Bronchial epithelial cell (primary cell): ENCODE measurements at places on chromosomes 12 and 14.
A peak's percentile ranks its signal among the peaks of the same experiment; 100 is the strongest.

GRCh38 chr14:99715266-99716000 is 31.3 kb downstream of the CYP46A1 start:
- DNase-seq: no peak

DNA sequence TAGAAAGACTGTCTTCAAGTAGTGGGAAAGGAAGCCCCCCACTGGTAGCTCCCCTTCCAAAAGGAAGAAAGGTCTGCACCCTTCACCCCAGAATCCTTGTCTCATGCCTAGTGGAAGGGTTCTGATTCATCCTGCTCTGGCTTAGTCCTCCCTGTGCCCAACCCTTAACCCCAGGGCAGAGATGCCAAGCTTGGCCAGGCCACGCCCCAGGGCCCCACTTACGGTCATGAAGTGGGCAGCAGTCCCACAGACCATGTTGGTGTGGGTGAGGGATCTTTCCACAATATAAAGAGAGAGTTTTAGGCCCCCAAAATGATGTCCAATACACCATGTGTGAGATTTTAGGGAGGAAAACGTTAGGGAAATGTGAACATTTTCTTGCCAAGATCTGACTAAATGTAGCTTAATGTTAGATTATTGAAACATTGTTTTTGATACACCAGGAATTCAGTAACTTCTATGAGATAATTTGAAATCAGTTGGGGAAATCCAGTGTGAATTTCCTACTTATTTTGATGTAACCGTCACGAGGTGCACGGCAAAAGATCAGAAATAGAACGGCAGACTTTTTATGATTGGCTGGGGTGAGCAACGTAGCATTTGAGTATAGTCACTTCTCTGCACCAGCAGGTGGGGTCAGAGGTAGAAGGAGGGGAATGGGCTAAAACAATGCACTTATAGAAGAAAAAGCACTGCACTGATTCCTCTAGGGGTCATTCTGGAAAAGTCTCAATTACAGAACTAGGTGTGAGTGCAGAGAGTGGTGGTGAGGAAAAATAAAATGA is 8.2 kb upstream of the SSPN start:
- no peak for DNase-seq

GRCh38 chr12:1794440-1795090 is 25.8 kb upstream of the LRTM2 start:
- DNase-seq: no peak

GRCh38 chr14:20428010-20428365 is 8.0 kb downstream of the KLHL33 start:
- DNase-seq: no peak

GRCh38 chr12:83527810-83528209 is 841.1 kb downstream of the TMTC2 start:
- no peak for DNase-seq

- peak; percentile 99 for DNase-seq
These were observed 32.7 kb upstream of the FBLN5 start for GRCh38 chr14:91980157-91980556.

DNA sequence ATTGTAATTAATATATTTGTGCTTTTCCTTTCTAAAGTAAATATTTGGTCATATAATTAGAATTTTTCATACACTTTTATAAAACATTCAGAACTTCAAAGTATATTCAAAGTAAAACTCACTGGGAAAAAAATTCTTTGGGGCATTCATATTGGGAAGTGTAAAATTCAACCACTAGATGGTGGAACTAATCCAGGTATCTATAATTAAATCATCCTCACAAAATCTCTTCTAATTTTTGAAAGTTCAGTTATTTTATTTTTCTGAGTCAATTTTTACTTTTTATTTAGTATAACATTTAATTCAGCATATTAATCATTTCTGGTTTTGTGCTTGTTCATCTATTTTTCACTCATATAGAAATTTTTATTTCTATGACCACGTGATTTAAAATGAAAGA is 81.0 kb downstream of the NTS start:
- DNase-seq: peak; percentile 9

DNA sequence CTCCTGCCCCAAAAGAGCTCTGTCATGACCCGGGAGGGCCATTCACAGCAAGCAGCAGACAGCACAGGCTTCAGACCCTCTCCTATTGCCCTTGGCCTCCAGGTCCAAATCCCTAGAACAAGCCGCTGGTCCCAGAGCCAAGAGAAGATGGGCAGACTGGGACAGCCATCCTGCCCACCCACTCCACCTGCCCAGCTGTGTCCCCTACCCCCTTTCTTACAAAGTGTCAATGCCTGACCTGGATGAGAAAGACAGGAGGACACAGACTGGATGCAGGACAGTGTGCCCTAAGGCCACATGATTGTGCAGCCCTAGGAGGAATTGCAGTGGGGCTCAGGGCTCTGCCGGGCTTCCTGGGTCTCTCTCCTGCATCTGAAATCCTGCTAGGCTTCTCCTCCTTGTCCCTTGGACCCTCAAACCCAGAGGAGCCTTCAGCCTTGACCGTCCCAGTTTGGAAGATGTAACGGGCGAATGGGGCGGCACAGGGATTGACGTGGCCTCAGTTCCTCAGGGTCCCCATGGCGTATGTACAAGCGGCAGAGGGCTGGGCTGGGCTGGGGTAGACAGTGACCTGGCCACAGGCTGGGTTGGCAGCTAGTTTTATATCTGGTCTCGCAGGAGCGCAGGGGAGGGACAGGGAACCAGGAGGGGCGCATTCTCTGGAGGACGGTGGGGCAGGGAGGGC is 27.1 kb upstream of the BCDIN3D start:
- DNase-seq: no peak

- no peak for DNase-seq
These were observed 393.8 kb downstream of the NPAS3 start for GRCh38 chr14:33332497-33332896.

- DNase-seq: no peak
These were observed 106.4 kb downstream of the EFCAB11 start for GRCh38 chr14:89848165-89848564.

DNA sequence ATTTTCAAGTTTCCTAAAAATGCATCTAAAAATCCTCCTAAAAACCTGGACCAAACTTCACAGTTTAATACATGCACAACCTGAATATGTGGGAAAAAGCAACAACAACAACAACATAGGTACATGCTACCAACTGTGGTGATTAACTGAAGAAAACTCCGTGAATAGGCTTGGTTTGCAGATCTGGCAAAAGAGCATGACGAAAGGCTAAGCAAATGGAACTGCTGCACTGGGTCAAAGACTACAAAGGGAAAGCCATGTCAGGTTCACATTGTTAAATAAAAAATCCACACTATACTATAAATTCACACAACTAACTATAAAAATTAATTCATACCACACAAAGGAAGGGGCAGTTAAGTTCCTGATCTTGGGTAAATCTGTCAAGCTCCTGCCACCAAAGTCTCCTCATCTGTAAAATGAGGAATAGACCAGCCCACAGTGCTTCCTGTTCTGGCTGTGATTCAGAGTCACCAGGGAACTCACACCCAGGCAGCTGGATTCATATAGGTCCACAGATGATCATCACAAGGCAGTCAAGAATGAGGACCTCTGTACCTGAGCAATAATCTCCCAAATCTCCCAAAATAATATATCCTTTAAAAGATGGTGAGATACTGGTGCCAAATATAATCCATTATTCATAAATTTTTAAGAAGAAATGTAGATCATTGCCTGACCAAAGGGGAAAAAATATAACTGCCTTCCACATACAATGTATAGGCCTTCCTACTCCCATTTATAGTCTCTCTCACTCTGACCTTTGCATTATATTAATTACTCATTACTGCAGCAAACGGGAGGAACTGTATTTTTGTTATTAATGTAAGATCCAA is 7.0 kb downstream of the CORO1C start:
- peak; percentile 82 for DNase-seq

DNA sequence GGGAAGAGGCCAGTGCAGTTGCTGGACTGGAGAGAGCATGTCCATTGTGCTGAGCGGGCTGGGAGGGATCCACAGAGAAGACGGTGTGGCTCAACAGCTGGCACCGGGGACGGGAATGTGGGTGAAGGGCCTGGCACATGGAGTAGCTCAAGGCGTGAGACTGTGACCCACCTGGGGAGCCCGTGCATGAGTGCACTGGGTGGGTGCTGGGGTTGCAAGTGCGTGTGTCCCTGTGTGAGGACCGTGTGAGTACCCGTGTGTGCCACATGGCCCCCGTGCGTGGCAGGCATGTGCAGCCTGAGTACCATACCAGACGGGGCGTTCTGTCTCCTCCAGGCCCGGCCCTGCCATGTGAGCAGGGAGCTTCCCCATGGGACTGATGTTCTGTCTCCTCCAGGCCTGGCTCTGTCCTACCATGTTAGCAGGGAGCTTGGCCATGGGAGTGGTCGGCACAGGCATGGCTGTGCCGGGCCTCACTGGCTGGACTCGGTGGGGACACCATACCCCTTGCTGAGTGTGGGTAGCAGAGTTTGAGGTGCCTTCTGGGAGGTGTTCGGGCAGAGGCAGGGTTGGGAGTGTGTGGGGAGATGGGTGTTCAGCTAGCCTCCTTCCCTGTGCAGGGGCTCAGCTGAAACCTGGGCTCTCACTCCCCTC is 234.4 kb downstream of the TMEM121 start:
- no peak for DNase-seq

GRCh38 chr14:29075761-29076160 is 309.2 kb downstream of the FOXG1 start:
- no peak for DNase-seq

- DNase-seq: no peak
These were observed 48.6 kb upstream of the PLEKHA5 start for GRCh38 chr12:19080918-19081317.

GRCh38 chr12:13304924-13305323 is 108.4 kb downstream of the EMP1 start:
- DNase-seq: no peak

- no peak for DNase-seq
These were observed 7.3 kb upstream of the MGP start for GRCh38 chr12:14892726-14893505.

DNA sequence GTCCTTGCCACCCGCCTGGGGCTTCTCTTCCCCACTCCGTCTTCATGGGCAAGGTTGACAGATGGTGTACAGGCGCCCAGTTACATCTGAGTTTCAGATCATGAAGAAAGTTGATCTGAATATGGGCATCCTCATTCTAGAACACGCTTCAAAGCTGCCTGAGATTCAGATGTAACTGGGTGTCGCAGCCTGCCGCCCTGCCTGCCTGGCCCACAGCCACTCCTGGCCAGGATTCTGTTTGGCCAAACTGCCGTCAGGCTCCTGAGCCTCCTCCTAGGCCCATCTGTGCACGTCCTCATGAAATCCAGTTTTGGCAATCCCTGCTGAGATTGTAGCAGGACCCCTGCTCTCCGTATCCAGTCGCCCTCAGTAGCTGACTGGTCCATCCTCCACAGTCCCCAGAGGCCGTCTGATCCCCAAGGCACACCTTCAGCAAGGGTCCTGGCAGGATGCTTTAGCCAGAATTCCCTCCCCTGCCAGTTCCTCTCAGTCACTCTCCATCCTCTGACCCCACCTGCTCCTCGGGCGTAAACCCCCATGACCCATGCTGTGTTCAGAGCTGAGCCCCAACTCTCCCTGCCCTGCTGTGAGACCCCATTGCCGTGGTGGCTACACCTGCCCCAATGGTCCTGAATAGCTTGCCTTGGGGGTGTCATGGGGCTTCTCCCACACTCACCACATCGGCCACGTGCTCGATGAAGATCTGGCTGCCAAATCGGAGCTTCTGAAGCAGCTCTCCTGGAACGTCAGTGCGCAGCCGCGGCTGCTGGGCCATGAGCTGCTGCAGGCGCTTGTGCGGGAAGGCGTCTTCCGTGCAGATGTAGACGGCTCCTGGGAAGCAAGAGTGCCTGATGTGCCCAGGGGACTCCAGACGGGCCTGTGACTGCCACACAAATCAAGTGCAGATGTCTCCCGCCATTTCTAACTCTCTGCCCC is 12.5 kb downstream of the XRCC3 start:
- DNase-seq: no peak

DNA sequence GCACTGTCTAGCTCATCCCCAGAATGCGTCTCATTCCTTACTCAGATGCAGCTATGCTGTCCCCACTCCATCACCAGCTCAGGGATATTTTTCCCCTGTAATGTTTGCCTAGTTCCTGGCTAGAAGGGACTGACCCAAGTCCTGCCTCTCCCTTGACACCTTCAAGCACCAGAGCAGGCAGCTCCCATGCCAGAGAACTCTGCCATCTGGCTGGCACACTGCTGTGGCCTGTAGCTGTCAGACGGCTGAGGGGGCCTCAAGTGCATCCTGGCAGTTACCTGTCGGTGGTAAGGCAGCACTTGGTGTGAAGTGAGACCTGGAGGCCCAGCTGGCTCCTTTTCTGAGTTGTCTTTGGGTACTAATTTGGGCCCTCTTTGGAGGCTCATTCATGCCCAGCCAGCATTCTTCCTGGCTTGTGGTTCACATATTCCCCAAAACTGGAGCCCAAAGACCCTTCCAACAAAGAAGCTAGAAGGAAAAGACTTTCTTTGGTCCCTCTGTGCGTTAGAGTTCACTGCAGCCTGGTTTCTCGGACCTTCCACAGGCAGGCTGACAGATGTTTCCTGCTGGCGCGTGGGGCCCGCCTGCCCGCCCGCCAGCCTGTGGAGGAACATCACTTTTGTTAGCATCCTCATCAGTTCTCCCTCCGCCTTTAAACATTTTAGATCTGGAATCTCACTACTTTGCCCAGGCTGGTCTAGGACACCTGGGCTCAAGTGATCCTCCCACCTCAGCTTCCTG is 33.0 kb downstream of the RNF34 start:
- DNase-seq: no peak

DNA sequence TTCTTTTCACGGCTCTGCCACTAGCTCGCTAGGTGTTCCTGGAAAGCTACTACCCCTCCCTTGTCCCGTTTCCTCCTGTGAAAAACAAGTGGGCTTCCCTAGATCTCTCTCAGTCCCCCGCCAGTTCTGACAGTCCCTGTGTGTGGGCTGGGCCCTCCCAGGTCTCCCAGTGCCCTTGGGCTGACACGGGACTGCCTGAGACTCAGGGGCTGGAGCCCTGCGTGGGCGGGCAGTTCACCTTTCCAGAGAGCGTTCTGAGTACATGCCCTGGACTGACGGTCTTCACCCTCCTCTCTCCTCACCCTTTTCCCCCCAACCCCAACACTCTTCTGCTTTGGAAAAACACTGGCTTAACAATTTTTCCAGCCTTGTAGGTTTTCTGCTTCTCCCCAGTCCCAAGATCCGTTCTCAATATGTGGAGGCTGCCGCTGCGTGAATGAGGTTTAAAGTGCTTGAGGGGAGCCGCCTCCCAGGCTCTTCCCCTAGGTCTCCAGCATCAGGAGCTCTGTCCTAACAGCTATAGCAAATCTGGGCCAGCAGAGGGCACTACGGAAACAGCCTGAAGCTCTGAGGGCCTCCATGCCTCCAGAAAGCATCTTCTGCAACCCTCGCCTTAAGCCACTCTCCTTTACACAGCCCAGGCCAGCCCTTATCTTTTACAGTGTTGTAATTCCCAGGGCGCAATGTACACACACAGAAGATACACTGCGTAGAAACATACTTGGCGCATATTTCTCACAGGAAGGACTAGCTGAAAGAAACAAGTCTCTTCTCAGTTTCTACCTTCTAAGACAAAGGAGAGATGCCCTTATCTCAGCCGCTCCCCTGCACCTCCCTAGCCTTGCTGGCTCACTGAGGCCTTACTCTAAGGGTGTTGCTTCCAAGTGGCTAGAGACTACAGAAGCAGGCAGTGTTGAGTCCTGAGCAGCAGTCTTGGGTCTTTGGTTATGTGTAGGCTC is 10.4 kb upstream of the DCD start:
- DNase-seq: peak; percentile 29
